ENCODE measurements at places on chromosomes 13 and 19. TPM values are rescaled to one million over a fixed set of nuclear protein-coding genes. Genes with fewer than 3 reads are reported as not detected.
A peak's percentile ranks its signal among the peaks of the same experiment; 100 is the strongest.

The C5AR1 gene
- total RNA-seq, result not detected

- DNase-seq, result no peak
Observed at GRCh38 chr13:49828453-49828852, 36.0 kb upstream of the KPNA3 start.

The IL12RB1 gene
- total RNA-seq, result 1.0 TPM

The MIA gene
- total RNA-seq, result 6.7 TPM

The ZNF536 gene
- not detected for total RNA-seq

DNA sequence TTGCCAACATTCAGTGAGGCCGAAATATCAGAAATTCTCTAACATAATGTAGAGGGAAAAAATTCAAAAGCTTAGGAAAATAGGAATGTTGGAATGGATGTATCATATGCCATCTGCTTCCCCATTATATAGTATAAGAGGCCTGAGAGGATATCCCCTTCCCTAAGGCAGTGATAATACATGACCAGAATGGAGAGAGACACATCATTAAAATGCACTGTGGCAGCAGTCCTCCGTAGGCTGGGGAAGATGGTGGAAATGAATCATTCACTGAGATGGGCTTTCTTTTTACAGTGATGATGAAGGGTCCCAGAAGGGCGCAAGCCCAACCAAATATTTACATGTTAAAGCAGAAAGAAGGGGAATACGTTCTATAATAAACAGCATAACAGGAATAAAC lies 799.1 kb upstream of the SPRY2 start:
- DNase-seq, result no peak

The C13orf42 gene
- total RNA-seq, result not detected

GRCh38 chr19:41144403-41144802 lies 30.2 kb downstream of the CYP2F1 start:
- peak; percentile 73 for DNase-seq

GRCh38 chr19:34120846-34121639 lies 51.3 kb upstream of the LSM14A start:
- DNase-seq, result peak; percentile 35

DNA sequence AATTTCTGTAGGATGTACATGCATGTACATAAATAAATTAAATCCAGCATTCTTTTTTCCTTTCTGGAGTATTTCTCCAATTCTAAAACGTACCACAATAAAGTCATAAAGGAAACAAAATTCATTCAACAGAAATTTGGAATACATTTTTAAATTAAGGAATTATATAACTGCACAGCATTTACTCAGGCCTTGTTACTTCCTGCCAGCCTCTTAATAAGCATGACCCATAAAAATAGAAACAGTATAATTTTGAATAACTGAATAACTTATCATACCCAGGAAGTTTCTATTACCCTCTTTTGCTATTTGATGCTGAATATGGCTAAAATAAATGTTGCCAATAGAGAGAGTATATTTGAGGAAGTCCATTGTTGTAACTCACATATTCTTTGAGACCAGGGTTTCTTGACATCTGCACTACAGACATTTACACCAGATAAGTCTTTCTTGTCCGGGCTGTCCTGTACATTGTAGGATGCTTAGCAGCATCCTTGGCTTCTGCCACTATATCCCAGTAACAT lies 178.2 kb downstream of the KLF12 start:
- no peak for DNase-seq

GRCh38 chr13:35388441-35389355 lies 87.8 kb downstream of the MAB21L1 start:
- peak; percentile 10 for DNase-seq

DNA sequence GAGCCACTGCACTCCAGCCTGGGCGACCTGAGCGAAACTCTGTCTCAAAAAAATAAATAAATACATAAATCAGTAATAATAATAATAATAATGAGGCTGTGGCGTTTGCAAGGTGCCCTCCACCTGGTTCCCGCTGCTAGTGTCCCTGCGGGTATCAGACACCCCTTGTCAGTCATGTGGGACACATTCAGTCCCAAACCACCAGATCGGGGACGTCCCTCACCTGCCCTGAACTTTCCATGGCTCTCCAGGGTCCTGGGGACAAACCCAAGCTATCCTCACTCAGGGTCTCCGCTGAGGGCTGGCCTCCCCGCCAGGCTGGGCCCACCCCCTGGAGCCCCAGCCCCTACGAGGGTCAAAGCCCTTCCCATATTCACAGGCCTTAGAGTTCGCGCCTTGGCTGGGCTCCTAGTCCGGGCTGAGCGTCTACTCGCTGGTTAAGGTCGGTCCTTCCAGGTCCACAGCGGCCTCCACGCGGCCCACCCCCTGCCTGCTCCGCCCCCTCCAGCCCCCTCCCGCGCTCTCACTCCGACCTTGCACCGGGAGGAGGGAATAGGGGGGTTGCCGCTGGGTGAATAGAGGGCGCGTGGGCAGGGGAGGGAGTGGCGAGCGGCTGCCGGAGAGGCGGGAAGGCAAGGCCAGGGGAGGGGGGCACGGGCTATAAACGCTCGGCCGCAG lies 349 bp upstream of the KISS1R start:
- DNase-seq, result no peak

The ZNF181 gene
- 6.6 TPM for total RNA-seq

DNA sequence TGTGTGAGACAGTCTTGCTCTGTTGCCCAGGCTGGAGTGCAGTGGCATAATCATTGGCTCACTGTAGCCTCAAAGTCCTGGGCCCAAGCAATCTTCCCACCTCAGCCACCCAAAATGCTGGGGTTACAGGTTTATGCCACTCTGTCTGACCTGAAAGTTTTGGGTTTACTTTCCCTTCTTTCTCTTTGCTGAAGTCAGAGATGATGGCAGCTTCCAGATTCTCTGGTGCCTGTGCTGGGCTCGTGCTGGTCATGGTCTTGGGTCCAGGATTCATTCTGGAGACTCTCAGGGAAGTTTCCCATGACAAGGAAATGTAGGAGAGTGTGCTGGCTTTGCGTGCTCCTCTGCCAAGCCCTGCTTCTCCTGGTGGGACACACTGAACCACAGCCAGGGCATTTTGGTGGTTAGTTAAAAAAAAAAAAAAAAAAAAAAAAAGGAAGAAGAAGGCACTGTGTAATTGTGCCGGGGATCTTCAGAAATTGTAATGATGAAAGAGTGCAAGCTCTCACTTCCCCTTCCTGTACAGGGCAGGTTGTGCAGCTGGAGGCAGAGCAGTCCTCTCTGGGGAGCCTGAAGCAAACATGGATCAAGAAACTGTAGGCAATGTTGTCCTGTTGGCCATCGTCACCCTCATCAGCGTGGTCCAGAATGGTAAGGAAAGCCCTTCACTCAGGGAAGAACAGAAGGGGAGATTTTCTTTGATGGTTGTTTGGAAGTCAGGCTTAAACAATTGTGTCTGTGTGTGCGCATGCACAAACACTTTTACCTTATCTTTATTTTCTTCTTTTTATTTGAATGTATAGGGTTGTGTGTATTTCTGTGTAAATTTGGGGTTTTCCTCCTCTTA lies at the start of gene ALOX5AP:
TSS of gene ALOX5AP (plus strand) at position 519 of the 847 bp plus-strand sequence. CDS start at position 582, 63 bp downstream.
- DNase-seq, result no peak

DNA sequence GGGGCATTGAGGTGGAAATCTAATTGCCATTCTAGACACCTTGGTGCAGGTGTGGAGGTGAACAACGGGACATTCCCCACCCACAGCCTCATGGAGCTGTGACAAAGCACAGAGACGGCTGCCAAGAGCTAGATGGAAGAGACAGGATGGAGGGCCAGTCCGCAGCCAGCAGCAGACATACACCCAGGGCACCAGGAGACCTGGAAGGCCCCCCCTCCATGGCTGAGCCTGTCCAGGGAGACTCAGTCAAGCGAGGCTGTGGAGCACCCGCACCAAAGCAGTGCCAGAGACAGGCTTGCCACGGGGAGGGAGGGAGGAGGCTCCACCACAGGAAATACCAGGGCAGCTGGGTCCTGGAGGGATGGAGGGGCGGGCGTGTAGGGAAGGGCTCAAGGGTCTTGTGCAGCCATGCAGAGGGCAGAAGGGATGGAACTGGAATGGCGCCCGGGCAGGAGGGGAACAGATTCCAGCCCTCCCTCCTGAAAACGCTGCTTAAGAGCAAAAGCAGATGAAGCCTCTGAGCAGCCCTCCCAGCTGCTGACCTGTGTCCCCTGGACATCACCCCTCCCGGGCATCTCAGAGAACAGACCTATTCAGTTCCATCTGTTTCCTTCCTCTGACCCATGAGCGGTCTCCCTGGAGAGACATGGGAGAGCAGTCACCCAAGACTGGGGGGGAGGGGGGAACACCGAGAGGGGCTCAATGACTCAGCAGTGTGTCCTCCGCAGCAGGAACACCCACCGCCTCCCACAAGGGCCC lies 14.4 kb downstream of the EPS15L1 start:
- peak; percentile 60 for DNase-seq

DNA sequence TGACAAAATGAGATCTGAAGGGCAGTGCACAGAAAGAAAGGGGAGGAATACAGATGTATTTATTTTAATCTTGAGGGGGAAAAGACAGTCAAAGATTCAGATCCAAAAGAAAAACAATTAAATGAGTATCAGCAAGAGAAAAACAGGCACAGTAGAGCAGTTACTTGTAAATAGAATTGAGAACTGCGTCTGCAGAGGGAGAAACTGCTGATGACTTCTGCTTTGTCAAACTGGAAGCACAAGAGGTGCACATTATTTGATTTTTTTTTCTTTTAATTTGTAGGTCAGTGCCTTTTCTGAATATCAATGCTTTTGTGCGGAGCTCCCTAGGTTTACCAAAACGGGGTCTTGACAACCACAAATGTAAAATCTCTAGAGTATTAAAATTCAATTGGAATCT lies 37.3 kb downstream of the EFNB2 start:
- no peak for DNase-seq

- no peak for DNase-seq
Observed at GRCh38 chr13:24141333-24141910, 19.1 kb upstream of the SPATA13 start.

DNA sequence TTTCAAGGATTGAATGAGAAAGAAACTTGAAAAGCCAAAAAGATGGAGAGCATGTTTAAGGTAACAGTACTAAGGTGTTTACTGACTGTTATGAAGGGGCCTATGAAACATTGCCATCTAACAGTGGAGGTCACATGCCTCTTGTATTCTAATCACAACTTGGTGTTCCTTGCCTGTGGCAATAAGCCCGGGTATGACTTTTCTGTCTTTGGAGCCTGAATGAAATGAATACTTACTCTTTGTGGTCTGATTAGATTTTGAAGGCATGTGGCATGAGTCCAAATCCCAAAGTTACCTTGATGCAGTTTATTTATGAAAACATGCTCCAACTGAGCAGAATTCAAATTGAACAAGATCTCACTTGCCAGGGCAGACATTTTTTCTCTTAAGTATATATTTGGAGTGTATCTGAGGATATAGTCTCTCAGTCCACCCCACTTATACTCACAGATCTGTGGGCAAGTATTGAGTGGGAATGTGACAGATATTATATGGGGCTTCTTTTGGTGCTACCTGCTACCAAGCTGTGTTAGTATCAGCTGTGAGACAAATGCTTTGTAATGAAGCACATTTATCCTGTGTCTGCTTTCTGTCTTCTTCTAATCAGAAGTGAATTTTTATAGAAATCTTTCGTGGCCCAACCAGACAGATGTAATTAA lies 67.5 kb downstream of the B3GLCT start:
- no peak for DNase-seq

GRCh38 chr19:16037424-16038195 lies 38.7 kb upstream of the TPM4 start:
- no peak for DNase-seq

The SHFL gene
- total RNA-seq, result 9.5 TPM

- no peak for DNase-seq
Observed at GRCh38 chr19:33197591-33198000, 3.5 kb downstream of the LRP3 start.

- no peak for DNase-seq
Observed at GRCh38 chr19:38321646-38322196, 2.1 kb downstream of the KCNK6 start.

- no peak for DNase-seq
Observed at GRCh38 chr13:113483504-113484293, 6.8 kb downstream of the DCUN1D2 start.

GRCh38 chr13:95226932-95227695 lies 74.1 kb downstream of the ABCC4 start:
- DNase-seq, result no peak

The IFI30 gene
- 1.5 TPM for total RNA-seq

The CYSLTR2 gene
- total RNA-seq, result not detected

The CRLF1 gene
- total RNA-seq, result 1.1 TPM

The PCDH17 gene
- under 0.01 TPM for total RNA-seq

DNA sequence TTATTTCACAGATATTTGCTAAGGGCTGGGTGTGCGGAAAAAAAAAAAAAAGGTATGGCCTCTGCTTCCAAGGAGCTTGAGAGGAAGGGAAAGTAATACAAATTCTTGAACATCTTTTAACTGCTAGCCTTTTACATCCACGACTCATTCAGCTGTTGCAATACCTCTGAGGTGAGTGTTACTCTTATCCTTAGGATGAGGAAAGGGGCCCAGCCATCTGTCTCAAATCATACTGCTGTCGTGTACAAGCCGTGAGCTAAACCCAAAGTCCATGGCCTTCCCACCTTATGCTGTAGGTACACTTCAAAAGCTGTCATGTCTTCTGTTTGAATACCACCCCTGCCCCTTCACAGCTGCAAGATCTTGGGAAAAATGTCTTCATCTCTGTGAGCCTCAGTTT lies 146.8 kb downstream of the KCNRG start:
- no peak for DNase-seq

- no peak for DNase-seq
Observed at GRCh38 chr19:1630012-1630411, 22.4 kb downstream of the TCF3 start.

The GPX4 gene
- total RNA-seq, result 243 TPM

DNA sequence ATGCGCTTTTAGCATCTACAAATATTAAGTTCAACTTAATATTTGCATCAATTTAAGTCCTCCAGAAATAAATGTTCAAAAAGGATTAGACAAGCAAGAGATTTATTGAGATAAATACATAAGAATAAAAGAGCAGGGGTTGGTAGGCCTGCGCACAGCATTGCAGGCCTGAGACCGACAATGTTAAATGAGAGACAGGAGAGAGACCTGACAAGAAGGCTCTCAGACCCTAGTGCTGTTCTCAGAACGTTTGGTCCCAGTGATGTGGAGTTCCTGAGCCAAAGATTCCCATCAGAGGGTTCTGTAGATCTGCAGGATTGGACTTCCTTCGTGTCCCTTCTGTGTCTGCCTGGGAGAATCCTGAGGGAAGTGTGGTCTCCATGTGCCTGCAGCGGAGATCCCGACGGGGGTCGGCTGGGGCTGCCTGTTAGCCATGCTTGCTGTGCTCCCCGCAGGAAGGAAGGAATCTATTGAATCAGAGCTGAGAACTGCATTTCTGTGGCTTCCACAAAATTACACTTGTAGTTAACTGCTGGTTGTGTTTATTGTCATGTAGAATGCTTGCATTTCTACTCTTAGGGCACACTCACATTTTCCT lies 369.9 kb upstream of the SLC10A2 start:
- no peak for DNase-seq

The AZU1 gene
- total RNA-seq, result not detected
